Astrocyte (in vitro differentiated cells and primary cell): ENCODE measurements at places on chromosomes 4 and X.

DNA sequence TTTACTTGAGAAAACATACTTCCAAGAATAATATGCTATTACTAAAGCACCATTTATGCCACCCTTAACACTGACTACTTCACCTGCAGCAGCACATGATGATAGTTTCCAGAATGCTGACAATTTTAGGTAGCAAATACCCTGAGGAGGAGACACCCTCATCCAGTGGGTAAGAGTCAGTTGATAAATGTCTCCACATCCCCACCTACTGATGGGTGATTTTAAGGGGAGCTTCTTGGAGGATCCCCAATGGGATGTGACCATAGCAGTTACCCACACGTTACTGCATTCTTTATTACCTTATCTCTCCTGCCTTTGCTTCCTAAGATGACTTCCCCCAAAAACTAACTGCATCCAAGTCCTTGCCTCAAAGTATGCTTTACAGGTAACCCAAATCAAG, 131.2 kb upstream of the SMARCAD1 start:
- DNase-seq: no peak

GRCh38 chr4:51831133-51831532, 11.8 kb upstream of the DCUN1D4 start:
- no peak for DNase-seq

- DNase-seq: peak; percentile 38
Observed at GRCh38 chr4:156952078-156952759, 19.4 kb downstream of the PDGFC start.

DNA sequence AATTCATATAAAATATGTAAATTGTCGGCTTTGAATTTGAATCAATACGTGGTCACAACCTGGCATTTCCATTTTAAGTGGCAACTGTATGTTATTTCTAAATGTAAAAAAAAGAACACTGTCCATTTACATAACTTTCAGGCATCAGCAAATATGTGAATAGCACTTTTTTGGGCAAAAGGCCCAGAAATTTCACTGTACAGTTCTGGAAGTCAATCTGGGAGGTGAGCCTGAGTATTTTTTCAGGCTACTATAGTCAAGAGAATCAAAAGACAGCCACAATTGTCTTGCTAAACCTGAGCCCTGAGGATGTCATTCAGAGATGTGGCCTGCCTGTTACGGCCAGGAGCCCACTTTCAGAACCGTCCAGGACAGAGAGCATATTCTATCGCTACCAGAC, 543.9 kb upstream of the MAGEB2 start:
- peak; percentile 27 for DNase-seq

- DNase-seq: no peak
Observed at GRCh38 chrX:2416851-2417604, 83.7 kb downstream of the DHRSX start.

- no peak for DNase-seq
Observed at GRCh38 chr4:84401701-84402306, 97.3 kb downstream of the NKX6-1 start.

DNA sequence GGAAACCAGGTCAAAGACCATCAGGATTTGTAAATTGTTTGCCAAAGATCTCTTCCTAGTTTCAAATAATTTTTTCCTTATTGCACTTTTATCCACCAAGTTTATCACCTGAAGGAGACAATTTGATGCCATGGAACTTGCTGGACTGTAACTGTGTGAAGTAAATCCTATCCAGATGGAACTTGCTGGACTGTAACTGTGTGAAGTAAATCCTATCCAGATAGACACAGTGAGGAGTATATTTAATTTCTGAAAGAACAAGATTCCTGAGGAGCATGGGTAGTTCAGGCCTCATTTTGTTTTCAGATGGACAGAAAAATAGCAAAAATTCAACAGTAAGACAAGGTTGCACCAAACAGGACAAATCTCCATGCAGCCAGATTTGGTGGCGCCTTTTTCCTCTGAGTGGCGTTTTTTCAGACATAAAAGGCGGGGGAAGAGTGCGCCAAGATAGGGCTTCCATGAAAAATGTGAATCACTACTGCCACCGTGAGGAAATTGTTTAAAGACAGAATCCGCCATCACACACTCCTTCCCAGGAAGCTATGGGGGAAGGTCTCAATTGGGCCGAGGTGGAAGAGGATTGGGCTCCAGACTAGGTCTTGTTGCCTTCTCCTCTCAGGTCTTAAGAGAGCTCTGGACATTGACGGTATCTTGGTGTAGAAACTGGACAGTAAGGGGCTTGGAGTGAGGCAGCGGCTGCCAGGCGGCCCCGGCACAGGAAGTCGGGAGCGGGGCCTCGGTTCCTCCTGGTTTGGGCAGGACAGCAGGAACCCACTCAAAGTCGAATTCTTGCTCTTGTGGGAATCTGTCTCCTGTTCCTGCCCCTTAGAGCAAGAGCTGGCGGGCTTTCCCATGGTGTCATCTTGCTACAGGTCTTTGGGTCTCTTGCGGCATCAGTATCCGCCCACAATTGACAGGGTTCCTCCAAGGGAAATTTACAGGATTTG, 234.7 kb downstream of the OR13H1 start:
- DNase-seq: peak; percentile 40

GRCh38 chr4:144480068-144480467, 165.9 kb upstream of the HHIP start:
- DNase-seq: no peak

DNA sequence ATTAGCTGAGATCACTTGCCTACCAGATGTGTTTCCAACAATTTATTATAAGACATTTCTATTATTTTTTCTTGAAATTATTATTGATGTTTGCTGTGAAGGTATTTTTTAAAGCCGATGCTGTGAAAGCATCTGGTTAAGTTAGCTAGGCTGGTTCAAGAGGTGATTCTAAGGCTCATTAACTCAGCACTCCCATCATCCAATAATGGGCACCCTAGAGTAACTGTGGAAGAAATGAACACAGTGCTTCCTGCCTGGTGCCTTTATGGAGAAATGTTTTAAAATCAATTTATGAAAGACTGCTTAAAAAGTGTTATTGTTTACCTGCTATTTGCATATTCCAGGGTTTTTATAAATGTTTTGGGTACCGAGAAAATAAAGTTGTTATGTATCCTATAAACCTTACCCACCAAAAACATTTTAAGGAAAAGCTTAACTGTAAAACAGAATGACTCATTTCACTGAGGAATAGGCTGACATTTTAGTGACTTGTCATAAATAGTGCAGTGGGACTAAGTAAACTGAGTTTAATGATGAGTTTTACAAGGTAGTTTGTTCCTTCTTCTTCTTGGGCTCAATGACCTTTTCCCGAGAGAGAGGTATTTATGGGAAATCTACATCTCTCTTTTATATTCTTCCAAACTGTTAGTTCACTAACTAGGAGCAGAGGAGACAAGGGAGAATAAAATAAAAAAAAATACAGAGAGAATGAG, 310.0 kb upstream of the AADAT start:
- DNase-seq: no peak

- no peak for DNase-seq
Observed at GRCh38 chr4:163564221-163564720, 69.8 kb downstream of the TMA16 start.

GRCh38 chr4:2832981-2833670, 10.5 kb upstream of the ADD1 start:
- no peak for DNase-seq

DNA sequence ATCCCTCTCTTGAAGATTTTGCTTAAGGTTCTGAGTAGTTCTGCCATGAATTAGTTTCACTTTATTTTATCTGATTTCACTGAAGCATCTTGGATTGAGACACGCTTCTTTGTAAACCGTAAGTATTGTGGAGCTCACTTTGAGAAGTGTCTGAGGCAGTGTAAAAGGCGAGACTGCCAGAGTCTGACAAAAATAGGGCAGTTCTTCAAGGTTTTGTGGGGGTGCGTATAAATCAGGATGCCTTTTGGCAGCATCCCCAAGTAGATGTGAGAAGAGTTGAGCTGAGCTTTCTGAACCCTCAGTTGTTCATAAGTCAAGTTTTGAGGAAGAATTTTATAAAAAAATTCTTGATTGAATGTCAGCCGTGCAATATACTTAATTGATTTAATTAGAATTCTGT, 76.3 kb downstream of the RBPJ start:
- DNase-seq: no peak

GRCh38 chrX:141467442-141467841, 117.1 kb downstream of the SPANXA1 start:
- DNase-seq: no peak

DNA sequence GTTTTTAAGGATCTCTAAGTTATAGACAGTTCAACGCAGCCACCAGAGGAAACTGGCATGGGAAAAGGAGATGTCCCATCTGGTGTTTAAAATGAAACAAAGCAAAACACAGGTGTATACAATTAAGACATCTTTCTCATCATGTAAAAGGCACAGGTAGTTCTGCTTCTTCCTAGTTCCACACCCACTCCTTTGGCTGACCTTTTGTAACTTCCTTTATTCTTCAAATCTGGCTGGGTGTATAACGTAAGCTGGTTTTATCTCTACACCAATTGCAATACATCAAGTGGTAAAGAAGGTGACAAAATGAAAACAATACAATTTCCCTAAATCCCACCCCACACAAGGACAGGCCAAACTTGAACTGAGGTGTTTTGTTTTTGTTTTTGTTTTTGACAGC, 27.3 kb upstream of the FBXW7 start:
- DNase-seq: no peak

DNA sequence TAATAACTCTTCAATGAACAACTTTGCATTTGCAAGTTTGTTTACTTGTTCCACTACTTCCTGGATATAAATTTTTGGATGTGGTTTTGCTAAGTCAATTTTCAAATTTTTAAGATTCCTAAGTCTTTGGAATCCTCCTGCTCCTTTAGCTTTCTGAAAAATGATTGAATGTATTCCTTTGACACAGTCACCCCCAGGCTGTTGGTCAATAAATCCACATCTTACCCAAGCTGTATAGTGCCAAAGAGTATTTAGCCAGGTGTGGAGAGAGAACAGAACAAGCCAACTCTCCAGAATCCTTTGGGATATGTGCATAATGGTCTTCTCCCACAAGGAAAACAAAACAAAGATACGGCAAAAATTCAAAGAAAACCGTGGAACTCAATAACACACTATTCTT, 56.9 kb upstream of the INTU start:
- DNase-seq: no peak
